ENCODE measurements at places on chromosomes 11 and 22.

DNA sequence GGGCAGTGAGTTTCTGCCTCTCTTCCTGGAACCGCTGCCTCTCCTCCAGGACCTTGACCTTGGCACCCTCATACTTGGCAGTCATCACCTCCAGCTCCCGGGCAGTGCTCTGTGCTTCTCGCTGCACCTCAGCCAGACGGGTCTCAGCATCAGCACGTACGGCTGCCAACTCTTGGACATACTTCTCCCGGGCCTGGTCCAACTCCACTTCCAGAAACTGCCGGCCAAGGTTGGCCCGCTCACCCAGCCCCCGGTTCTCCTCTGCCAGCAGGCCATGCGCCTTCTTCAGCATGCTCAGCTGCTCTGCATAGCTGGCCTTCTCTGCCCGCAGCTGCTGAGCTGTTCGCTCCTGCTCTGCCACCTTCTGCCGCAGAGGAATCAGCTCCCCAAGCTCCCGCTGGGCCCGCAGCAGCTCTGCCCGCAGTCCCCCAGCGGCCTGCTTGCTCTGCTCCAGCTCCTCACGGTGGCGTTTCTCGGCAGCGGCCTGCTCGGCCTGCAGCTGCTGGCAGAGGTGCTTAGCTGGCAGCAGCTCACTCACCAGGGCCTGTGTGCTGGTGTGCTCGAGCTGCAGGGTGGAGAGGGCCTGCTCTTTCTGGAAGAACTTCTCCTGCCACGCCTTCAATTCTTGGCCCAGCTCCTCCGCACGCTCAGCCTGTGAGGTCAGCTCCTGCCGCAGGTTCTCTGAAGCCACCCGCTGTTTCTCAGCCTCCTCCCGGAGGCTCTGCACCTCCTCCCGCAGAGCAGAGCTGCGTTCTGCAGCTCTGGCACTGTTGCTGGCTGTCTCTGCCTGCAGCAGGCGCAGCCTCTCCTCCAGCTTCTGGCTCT is 14.4 kb downstream of the IL18BP start:
- no peaks in the 10 kb centered on the region for H3K4me1 ChIP-seq
- H3K4me3 ChIP-seq: no peak overlapping the region
- peaks cover 99% of the 10 kb centered on the region for H3K36me3 ChIP-seq
- no peaks in the 10 kb centered on the region for H3K27me3 ChIP-seq
- peak; percentile 26 for DNase-seq

GRCh38 chr11:69951821-69952220 is 126.3 kb upstream of the ANO1 start:
- H3K27ac ChIP-seq: no peak overlapping the region
- H3K4me1 ChIP-seq: no peaks in the 10 kb centered on the region
- H3K36me3 ChIP-seq: no peaks in the 10 kb centered on the region
- no peak overlapping the region for H3K4me3 ChIP-seq

- no peaks in the 10 kb centered on the region for H3K36me3 ChIP-seq
- no peaks in the 10 kb centered on the region for H3K4me1 ChIP-seq
- no peak overlapping the region for H3K4me3 ChIP-seq
Observed at GRCh38 chr11:82458761-82459160, 274.9 kb downstream of the FAM181B start.

GRCh38 chr22:48952256-48953102 is 875.2 kb downstream of the BRD1 start:
- DNase-seq: peak; percentile 21
- no peaks in the 10 kb centered on the region for H3K36me3 ChIP-seq
- no peak overlapping the region for H3K4me3 ChIP-seq

DNA sequence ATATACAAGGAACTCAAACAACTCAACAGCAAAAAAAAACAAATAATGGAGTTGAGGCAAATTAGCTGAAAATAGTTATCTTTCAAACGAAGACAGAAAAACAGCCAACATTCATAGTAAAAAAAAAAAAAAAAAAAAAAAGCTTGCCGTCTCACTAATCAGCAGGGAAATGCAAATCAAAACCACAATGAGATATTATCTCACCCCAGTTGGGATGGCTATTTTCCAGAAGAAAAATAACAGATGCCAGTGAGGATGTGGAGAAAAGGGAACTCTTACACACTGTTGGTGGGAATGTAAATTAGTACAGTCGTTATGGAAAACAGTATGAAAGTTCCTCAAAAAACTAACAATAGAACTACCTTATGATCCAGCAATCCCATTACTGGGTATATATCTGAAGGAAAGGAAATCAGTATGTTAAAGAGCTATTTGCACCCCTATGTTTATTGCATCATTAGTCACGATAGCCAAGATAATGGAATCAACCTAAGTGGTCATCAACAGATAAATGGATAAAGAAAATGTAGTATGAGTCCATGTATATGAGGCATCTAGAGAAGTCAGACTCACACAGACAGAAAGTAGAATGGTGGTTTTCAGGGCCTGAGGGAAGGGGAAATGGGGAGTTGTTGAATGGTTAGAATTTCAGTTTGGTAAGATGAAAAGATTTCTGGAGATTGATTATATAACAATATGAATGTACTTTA is 56.0 kb downstream of the USP35 start:
- H3K4me3 ChIP-seq: no peak overlapping the region
- H3K27me3 ChIP-seq: no peaks in the 10 kb centered on the region
- peaks cover 13% of the 10 kb centered on the region for H3K4me1 ChIP-seq
- no peak overlapping the region for H3K27ac ChIP-seq

DNA sequence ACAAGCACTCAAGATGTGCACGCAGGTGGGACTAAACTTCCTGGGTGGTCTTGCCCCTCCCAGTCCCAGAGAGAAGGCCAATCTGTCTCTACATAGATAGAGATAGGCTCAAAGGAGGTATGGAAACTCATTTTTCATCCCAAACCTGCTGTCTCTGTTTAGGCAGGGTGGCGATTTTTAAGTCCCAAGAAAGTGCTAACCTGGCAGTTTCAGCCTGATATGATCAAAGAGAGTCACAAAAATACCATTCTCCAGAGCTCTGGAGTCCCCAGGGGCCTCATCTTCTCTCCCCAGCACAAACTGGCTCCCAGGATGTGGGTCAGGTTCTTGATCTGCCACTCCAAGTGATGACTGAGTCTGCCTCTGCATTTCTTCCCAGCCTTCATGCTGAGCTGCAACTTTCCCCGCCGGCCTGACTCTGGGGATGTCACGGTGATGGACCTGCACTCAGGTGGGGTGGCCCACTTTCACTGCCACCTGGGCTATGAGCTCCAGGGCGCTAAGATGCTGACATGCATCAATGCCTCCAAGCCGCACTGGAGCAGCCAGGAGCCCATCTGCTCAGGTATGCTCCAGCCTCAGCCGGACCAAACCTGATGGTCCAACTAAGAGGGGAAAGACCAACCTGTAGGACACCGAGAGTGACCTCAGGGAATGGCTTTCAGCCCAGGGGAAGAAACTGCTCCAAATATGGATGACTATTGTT is 129.5 kb downstream of the SEZ6L start:
- peaks cover 13% of the 10 kb centered on the region for H3K4me1 ChIP-seq
- no peaks in the 10 kb centered on the region for H3K36me3 ChIP-seq
- H3K27me3 ChIP-seq: peaks cover 24% of the 10 kb centered on the region
- DNase-seq: no peak
- no peak overlapping the region for H3K27ac ChIP-seq

GRCh38 chr11:94558932-94559331 is 8.2 kb upstream of the PIWIL4 start:
- no peak for DNase-seq
- no peak overlapping the region for H3K27ac ChIP-seq

GRCh38 chr11:83819931-83820549 is 533.9 kb upstream of the CCDC90B start:
- peaks cover 4% of the 10 kb centered on the region for H3K27me3 ChIP-seq
- H3K36me3 ChIP-seq: no peaks in the 10 kb centered on the region
- DNase-seq: no peak

GRCh38 chr11:38005597-38005996 is 1407.6 kb upstream of the RAG2 start:
- H3K36me3 ChIP-seq: no peaks in the 10 kb centered on the region
- H3K4me1 ChIP-seq: no peaks in the 10 kb centered on the region
- no peaks in the 10 kb centered on the region for H3K27me3 ChIP-seq

- no peaks in the 10 kb centered on the region for H3K36me3 ChIP-seq
- no peaks in the 10 kb centered on the region for H3K4me1 ChIP-seq
- H3K27me3 ChIP-seq: no peaks in the 10 kb centered on the region
Observed at GRCh38 chr11:80168796-80169195, 728.0 kb upstream of the TENM4 start.

GRCh38 chr22:36465232-36466021 is 16.0 kb downstream of the TXN2 start:
- H3K36me3 ChIP-seq: peaks cover 48% of the 10 kb centered on the region
- no peaks in the 10 kb centered on the region for H3K27me3 ChIP-seq
- peak overlapping the region; percentile 82 for H3K27ac ChIP-seq
- peaks cover 30% of the 10 kb centered on the region for H3K4me1 ChIP-seq
- H3K4me3 ChIP-seq: no peak overlapping the region

- no peak overlapping the region for H3K4me3 ChIP-seq
- H3K4me1 ChIP-seq: peaks cover 15% of the 10 kb centered on the region
- H3K27ac ChIP-seq: no peak overlapping the region
- peak; percentile 15 for DNase-seq
- H3K27me3 ChIP-seq: peaks cover 3% of the 10 kb centered on the region
Observed at GRCh38 chr11:60867871-60868681, 734 bp downstream of the ZP1 start.

GRCh38 chr22:32579529-32580220 is 105.1 kb downstream of the FBXO7 start:
- H3K27me3 ChIP-seq: peaks cover 13% of the 10 kb centered on the region
- no peak overlapping the region for H3K4me3 ChIP-seq
- DNase-seq: no peak
- no peaks in the 10 kb centered on the region for H3K36me3 ChIP-seq
- H3K4me1 ChIP-seq: peaks cover 6% of the 10 kb centered on the region

GRCh38 chr11:69183613-69184012 is 27.9 kb downstream of the SMIM38 start:
- H3K27me3 ChIP-seq: peaks cover 11% of the 10 kb centered on the region
- no peak for DNase-seq
- no peak overlapping the region for H3K27ac ChIP-seq
- H3K36me3 ChIP-seq: no peaks in the 10 kb centered on the region

DNA sequence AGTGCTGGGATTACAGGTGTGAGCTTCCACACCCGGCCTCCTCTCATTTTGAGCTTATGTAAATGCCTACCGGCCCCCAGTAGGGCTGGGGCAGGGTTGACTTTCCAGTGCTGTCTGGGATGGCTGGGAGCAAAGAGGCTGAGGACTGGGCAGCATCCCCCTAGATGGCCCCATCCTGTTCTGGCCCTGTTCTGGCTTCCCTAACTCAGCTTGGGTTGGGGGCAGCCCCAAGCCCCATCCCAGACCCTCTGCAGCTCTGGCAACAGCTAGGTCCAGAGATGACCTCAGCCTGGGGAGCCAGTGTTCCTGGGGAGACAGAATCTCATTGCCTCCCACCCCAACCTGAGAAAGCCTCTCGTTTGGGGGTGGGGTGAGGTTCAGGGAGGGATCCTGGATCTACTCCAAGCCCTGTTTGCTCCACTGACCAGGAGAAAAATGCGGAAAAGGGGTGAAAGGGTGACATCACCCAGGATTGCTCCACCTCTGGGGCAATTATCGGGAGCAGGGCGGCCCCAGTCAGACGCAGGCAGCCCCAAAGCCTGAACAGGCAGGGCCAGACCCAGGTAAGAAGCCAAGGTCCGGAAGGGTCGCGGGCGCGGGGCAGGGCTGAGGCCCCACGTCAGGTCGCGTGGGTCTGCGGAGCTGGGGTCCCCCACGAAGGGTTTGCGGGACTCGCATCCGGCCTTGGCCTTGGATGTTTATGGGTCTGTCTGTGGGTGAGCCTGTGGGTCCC is at the start of gene PNPLA2:
PNPLA2 (plus strand) TSS at position 519 of the 733 bp plus-strand sequence. CDS start 805 bp downstream, outside the sequence.
- DNase-seq: no peak
- H3K27ac ChIP-seq: peak within 1 kb of the TSS; percentile 85
- peaks cover 23% of the 10 kb centered on the region for H3K4me1 ChIP-seq
- peaks cover 38% of the 10 kb centered on the region for H3K36me3 ChIP-seq
- H3K27me3 ChIP-seq: no peaks in the 10 kb centered on the region

GRCh38 chr11:124987096-124987495 is 33.1 kb downstream of the CCDC15 start:
- H3K4me1 ChIP-seq: no peaks in the 10 kb centered on the region
- no peaks in the 10 kb centered on the region for H3K27me3 ChIP-seq
- DNase-seq: no peak
- H3K36me3 ChIP-seq: peaks cover 49% of the 10 kb centered on the region
- no peak overlapping the region for H3K27ac ChIP-seq
- no peak overlapping the region for H3K4me3 ChIP-seq

GRCh38 chr11:131206671-131207070 is 163.7 kb upstream of the NTM start:
- H3K36me3 ChIP-seq: no peaks in the 10 kb centered on the region
- no peaks in the 10 kb centered on the region for H3K27me3 ChIP-seq
- no peak overlapping the region for H3K4me3 ChIP-seq
- no peak overlapping the region for H3K27ac ChIP-seq
- DNase-seq: no peak

GRCh38 chr11:74022546-74022945 is 13.7 kb upstream of the UCP3 start:
- DNase-seq: no peak
- no peaks in the 10 kb centered on the region for H3K27me3 ChIP-seq
- peaks cover 44% of the 10 kb centered on the region for H3K36me3 ChIP-seq
- no peak overlapping the region for H3K27ac ChIP-seq
- H3K4me1 ChIP-seq: peaks cover 33% of the 10 kb centered on the region
- no peak overlapping the region for H3K4me3 ChIP-seq

DNA sequence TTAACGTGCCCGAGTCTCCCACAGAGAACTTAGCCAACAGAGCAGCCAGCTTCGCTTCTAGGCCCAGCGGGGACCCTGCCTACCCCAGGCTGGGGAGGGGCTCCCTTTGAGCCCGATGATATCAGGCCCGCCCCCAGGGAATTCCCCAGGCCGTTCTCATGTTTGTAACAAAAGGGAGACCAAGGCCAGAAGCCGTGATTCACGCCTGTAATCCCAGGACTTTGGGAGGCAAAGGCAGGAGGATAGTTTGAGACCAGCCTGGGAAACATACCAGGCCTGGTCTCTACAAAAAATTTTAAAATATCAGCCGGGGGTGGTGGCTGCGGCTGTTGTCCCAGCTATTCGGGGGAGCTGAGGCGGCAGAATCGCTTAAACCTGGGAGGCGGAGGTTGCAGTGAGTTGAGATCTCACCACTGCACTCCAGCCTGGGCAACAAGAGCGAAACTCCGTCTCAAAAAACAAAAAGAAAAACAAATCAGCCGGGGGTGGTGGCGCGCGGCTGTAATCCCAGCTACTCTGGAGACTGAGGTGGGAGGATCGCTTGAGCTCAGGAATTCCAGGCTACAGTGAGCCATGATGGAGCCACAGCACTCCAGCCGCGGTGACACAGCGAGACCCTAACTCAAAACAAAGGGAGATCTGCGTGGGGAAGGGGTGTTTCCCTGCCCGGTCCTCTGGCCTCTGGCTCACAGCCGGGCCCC is 1.7 kb downstream of the DRD4 start:
- H3K27me3 ChIP-seq: peaks cover 49% of the 10 kb centered on the region
- H3K27ac ChIP-seq: no peak overlapping the region

GRCh38 chr11:79363256-79363655 is 77.6 kb downstream of the TENM4 start:
- no peaks in the 10 kb centered on the region for H3K36me3 ChIP-seq
- no peaks in the 10 kb centered on the region for H3K27me3 ChIP-seq
- DNase-seq: no peak
- no peak overlapping the region for H3K4me3 ChIP-seq
- H3K27ac ChIP-seq: no peak overlapping the region
- H3K4me1 ChIP-seq: no peaks in the 10 kb centered on the region
